ENCODE measurements at places on chromosomes 13 and 19.

DNA sequence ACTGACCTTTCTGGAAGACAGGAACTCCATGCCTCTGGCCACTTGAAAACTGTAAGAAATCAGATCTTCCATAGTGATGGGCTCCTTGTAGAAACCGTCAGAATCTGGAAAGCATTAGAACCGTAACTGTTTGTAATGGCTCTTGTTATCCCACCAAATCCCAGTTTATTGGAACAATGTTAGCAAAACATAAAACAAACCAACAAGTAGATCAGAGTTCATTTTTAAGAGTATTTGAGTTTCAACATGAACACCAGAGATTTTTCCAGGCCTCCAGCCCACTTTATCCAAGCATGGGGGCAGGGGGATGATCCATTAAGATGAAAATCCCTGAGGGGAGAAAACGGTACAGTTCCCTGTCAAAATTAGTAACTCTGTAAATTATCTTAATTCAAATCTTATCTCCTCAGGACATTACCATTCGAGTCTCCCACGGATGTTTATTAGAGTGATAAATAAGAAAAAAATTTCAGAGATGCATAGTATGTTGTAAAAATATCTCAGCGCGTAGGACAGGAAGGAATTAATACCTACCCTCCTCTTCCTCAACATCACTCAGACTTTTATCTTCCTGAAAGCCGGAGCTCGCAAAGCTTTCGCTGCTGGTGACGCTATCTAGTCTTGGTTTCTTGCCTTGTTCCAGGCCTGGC lies 172.5 kb downstream of the FLT1 start:
- DNase-seq, result no peak

- DNase-seq, result peak; percentile 63
Observed at GRCh38 chr19:18292810-18293641, 11.6 kb upstream of the JUND start.

DNA sequence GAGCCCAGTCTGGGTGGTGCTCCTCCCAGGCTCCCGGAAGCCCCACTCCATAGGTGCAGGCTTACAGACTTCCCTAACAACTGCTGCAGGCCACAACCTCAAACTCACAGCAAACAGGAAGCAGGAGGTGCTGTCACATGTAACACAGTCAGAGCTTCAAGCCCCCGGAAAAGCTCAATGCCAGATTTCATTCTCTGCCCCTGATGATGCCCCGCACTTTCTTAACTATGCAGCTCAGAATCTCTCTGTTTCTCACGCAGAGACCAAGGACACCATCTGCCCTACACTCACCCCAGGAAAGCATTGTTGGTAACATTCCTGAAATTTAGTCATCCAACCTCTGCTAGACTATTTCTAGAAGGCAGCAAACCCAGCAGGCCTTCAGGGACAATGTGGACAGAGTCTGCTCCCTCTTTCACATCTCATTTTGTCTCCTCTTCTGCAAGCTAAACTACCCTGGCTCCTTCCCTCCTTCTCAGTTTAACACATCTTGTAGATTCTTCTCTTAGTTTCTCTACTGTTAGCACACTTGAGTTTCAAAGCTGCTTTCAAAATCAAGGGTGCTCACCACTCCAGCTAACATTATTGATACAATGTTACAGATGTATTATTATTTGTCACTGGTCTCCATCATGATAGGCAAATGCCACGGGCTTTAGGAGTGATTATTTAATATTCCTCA lies 162.5 kb downstream of the KCTD12 start:
- DNase-seq, result no peak

DNA sequence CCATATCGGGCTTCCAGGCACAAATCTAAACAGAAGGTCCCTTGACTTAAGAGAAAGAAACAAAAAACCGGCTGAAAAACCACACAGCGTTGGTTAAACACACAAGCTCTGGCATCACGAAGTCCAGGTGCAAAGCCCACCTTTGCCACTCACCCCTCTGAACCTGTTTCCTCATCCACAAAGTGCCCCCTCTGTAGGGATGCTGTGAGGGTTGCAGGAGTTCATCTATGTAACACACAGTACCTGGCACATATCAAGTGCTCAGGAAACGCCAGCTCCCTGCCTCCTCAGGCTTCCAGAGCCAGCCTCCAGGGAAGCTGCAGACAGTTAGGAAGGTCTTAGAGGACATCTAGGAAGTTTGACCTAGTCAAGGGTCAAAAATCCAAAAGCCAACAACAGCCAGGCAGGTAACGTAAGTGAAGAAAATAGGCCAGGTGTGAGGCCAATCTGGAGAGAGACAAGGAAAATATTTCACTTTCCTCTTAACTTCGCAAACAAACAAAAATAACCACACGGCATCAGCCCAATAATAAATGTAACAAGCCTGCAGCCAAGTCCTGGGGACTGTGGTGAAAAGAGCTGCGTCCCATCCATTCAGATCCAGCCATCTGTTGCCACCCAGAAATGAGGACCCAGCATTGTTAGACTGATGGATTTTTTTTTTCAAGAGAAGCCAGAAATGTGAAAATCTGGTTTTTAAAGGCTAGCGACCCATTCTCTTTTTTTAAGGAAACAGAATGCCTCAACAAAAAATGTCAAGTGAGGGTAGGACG lies 10.0 kb downstream of the KDELR1 start:
- DNase-seq, result no peak

DNA sequence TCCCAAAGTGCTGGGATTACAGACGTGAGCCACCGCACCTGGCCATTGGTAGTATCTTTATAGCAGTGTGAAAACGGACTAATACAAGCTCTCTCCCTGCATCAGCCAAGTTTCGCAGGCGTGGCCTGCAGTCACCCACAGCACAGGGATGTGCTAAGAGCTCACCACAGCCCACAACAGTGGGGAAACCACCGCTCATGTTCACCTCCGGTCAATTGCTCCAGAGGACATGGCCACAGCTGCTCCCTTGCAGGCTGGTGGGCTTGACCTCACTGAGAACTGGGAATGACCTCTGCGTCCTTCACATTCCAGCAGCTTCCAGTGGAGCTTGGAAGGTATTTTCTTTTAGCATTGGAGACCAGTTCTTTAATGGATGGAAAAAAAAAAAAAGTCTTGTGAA lies 156.4 kb downstream of the KCTD15 start:
- no peak for DNase-seq

DNA sequence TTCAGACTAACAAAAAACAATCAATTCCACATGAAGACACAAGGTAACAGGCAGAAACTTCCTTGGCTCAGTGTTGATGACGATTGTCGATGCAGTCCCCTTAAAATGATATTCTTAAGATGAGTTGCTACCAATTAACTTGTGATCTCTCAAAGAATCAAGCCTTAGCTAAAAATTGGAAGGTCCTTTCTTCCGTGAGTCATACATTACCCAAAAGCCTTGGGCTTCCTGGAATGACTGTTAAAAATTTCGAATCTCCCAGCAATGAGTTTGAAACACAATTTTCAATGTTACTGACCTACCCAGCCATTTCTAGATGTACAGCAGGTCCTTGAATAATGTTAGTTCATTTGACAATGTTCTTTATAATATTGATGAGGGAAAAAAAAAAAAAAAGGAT lies 28.0 kb upstream of the RB1 start:
- DNase-seq, result no peak

DNA sequence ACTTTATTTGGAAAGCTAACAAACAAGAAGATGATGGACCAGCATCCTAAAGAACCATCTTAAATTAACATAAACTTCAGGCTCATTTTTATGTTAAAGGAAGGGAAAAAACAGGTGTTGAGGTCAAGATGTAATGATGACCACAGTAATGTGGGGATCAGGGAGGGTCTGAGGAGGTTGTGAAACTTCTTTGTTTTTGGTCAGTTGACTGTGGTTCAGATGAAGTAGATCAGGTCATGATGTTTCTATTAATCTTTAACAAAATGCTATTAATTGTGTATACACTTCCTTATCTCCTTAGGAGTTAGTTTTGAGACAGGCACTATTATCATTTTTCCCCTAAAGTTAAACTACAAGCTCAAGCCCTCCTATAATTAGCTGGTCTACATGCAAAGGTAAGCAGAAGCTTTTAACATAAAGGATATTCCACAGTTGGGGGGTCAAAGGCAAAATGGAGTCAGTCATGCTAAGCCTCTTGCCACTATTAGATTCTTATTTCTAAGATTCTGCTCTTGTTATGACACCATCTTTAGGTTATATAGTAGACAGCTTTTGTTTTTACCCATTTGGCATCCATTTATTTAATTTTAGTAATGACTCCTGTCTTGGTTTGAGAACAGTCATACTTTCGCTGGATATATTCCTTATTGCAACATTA lies 800.1 kb upstream of the PCDH9 start:
- no peak for DNase-seq

- no peak for DNase-seq
Observed at GRCh38 chr13:93859716-93860115, 619.8 kb downstream of the DCT start.

DNA sequence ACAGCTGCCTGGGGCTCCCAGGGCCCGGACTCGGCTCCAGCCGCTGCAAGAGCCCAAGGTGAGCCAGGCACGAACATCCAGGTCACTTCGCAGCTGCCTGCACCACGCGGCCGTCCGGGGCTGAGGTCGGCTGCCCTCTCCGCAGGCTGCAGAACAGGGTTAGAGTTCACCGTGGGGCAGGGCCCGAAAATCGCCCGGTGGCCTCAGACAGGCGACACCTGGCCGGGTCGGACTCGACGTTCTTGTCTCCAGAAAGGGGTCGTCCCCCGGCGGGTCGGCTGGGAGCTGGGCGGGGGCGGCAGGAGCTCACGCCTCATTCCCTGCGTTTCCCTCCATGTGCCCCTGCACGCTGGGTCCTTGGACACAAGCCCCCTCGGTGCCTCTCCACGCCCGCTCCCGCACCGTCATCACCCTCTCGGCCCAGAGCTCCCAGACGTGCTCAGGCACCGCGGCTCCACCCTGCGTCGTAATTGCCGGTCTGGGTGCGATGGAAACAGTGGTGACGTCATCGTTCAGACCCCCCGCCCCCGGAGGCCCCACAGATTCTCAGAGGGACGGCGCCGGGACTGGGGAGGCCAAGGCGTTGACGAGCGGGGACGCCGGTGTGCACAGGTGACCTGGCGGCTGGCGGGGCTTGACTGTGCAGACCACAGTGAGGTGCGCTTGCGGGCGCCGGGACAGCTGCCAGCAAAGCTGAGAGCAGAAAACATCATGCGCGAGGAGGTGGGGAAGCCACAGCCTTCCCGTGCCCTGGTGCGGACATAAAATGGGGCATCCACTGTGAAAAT lies 4.0 kb upstream of the GRIN3B start:
- no peak for DNase-seq

DNA sequence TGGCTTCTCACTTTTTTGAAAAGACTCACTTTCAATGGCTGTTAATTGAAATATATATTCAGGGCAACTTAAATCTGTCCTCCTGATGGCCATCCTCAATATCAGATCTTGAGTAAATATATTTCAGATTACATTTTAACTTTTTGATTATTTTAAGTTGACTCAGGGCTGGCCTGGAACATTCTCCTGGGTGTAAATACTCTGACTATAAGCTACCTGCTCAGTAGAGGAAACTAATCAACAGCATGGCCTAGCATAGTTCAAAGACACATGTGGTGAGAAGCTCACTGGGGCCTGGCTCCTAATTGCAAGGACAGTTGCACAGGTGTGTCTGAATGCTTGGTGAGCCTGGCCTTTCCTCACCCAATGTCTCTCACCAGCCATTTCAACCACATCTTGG lies 5.5 kb upstream of the ZNF726 start:
- no peak for DNase-seq

DNA sequence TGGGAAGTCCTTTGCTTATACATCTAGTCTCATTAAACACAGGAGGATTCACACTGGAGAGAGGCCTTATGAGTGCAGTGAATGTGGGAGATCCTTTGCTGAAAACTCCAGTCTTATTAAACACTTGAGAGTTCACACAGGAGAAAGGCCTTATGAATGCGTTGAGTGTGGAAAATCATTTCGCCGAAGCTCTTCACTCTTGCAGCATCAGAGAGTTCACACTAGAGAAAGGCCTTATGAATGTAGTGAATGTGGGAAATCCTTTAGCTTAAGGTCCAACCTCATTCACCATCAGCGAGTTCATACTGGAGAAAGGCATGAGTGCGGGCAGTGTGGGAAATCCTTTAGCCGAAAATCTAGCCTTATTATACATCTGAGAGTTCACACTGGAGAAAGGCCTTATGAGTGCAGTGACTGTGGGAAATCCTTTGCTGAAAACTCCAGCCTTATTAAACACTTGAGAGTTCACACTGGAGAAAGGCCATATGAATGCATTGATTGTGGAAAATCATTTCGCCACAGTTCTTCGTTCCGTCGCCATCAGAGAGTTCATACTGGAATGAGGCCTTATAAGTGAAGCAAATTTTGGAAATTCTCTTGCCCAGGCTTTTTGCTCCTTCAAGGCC lies 9.9 kb downstream of the ZNF586 start:
- DNase-seq, result no peak

DNA sequence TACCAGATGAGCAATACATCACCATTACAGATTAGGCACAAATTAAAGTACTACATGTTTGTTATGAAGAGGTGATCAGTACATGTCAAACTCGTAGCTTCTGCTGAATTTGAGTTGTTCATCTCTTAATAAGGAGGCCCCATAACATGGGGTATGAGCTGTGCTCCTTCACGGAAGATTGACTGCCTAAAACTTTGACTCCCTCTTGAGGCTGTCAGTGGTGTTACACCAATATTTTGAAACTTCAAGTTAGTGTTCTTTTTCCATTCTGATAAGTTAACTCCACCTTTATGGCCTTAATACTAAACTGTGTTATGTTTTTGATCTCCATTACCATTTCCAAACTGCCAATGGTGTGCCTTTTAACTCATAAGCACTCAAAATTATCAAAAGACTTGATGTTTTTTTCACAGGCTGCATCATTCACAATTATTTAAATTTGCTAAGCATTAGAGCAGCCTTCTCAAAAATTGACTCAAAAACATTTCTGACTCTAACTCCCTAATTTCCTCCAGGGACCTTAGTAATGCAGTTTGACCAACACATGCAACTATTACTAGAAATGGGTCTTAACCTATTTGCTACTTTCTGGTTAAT lies 1591.5 kb downstream of the PCDH9 start:
- no peak for DNase-seq

DNA sequence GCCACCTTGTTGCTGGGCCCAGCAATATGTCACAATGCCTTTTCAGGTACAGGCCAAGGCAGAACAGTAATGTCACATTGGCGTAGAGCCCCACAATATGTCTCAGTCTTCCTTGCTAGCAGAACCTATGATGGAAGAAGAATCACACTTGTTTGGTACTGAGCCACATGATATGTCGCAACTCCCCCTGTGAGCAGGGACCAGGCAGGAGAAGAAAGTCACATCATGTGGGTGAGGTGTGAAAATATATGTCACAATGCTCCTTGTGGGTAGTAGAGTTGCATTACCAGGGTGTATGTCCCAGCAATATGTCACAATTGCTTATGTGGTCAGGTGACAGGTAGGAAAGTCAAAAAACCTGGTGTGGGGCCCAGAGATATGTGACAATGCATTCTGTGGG lies 7.1 kb upstream of the ZNF91 start:
- no peak for DNase-seq

GRCh38 chr13:31101472-31102170 lies 60.1 kb downstream of the HSPH1 start:
- no peak for DNase-seq

GRCh38 chr19:33819506-33819879 lies 22.8 kb downstream of the KCTD15 start:
- no peak for DNase-seq
